ENCODE measurements at places on chromosomes 1 and 21. TPM values are rescaled to one million over a fixed set of nuclear protein-coding genes. Genes with fewer than 3 reads are reported as not detected.

The PRELP gene
- not detected for total RNA-seq

The OR10J5 gene
- total RNA-seq, result not detected

The RGS13 gene
- 0.20 TPM for total RNA-seq

The SPRR2G gene
- total RNA-seq, result not detected

The WDR47 gene
- total RNA-seq, result 18.7 TPM

The SHISA4 gene
- total RNA-seq, result 22.3 TPM

The SLC2A5 gene
- total RNA-seq, result 6.9 TPM

The C8A gene
- total RNA-seq, result not detected
